ENCODE measurements at places on chromosomes 2 and 18. TPM values are rescaled to one million over a fixed set of nuclear protein-coding genes. Genes with fewer than 3 reads are reported as not detected.

The GPR75 gene
- total RNA-seq: 4.1 TPM

DNA sequence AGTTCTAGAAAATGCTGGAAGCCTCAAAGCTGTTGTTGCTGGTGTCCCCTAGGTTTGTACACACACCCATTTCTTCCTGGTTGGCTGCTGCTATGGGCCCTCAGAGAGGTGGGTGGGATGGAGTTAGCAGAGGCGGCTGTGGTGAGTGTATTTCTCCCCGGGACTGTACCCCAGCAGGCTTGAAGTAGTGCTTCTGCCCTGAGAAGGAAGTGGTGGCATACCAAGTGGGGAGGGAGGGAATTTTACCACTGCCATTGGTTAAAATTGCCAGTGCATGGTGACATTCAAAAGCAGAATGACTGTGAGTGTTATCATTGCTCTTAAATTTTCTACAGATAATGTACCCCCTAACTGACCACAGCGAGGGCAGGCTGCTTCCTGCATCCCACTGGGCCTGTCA, 125.6 kb upstream of the CAPN13 start:
- DNase-seq: no peak

The ZC3H6 gene
- total RNA-seq: 6.9 TPM

The FAP gene
- total RNA-seq: not detected

- DNase-seq: no peak
Observed at GRCh38 chr2:237283131-237283928, 130.6 kb downstream of the COL6A3 start.

- DNase-seq: no peak
Observed at GRCh38 chr2:224151161-224151560, 112.1 kb upstream of the SERPINE2 start.

- DNase-seq: no peak
Observed at GRCh38 chr2:198701481-198701880, 756.3 kb downstream of the SATB2 start.

The BUB1 gene
- 118 TPM for total RNA-seq

DNA sequence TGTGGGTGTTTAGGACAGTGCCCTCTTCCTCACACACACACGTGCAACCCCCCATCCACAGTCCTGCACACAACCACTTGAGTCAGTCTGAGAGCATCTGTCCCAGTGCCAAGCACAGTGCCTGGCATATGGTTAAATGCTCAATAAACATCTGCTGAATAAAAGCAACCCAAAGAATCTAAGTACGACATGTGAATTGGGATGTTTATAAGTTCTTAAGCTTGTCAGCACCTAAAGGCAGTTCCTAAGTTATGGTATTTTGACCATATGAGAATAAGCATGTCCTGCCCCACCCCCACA, 37.8 kb downstream of the CAPN13 start:
- DNase-seq: no peak

DNA sequence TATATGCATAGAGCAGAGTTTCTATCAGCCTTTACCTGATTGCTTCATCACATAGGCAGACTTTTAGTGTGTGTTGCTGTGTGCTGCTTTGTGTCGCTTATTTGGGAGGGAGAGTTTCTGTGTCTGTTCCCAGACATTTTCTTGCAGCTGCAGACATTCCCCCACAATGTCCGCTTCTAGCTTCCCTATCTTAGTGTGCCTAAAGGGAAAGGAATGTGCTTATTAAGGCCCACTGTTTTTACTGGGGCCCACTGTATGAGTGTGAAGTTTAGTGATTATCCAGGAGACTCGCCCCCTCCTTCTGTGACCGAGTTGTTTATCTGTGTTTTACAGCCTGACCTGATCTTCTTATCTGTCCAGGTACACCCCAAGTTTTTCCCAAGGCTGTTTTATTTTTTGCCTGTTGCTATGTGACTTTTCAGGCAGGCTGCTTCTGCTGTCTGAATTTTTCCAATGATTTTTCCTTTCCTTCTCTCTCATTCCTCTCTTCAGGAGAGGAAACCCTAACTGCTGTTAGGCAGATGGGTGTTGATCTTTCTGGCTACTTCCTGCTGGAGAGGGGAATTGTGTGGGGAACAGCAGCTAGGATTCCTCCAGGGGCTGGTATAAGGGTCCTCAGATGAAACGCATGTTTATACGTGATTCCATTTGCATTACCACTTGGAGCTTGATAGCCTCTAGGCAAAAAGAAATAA, 47.6 kb downstream of the STK17B start:
- no peak for DNase-seq

DNA sequence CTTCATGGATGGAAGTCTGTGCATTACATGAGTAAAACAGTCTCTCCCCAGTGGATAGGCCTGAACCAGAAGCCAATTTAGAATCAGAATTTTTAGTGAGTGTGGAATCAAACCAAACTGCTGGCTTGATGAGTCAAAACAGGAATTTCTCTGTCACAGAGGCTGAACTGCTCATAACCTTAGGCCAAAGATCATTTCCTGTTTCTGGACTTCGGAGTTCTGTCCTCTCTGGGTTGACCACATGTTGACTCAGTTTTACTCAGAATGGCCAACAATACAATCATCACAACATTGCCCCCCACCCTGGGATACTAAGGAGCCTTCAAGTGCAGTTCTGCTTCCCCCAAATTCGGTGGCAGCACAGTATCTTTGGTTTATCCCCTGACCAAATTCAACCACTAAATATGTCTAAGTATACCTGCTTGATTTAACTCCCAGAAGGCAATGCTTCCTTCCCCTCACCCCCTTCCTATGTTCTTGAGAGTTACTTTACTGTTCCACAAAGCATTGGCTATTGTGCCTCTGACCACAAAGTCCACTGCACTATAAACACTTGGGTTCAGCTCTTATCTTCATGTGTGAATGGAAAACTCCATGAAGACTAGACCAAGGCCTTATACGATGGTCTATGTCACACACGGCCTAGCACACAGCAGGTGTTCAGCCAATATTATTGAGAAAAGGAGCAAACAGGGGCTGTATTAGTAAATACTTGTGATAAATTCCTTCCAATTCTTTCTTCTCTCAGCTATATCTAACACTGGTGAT, 67.8 kb downstream of the NXPH2 start:
- DNase-seq: no peak

- no peak for DNase-seq
Observed at GRCh38 chr18:49658823-49659404, 97.1 kb downstream of the LIPG start.

The BMP10 gene
- total RNA-seq: not detected

DNA sequence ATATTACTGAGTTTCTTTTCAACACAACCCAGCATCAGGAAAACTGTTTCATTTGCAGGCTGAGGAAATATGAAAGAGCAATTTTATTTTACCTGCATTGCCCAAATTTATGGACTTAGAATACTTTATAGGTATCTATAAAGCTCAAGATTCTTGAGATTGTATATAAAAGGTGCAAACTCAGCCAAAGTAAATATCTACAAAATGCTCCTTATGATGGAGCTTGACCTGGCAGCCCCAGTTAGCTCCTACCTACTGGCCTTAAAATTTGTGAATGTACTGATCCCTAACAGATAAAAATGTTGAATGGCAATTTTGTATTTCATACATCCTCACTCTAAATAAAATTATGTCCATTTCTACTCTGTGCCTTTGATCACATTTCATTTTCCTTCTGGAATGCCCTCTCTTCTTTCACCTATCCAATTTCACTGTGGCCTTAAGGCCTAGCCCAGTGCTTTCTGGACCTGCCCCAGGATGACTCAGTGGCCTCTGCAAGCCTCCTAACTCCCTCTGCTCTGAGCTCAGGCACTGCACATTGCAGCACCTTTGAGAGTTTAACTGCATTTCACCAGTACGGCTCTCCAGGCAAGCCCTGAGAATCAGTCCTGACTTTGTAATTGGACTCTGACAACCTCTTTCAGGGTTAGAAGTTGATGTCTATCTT, 125.9 kb downstream of the ANTXR1 start:
- no peak for DNase-seq

The CHRNA1 gene
- not detected for total RNA-seq

The FOXI3 gene
- 17.1 TPM for total RNA-seq

- DNase-seq: no peak
Observed at GRCh38 chr2:18136881-18137475, 258.5 kb downstream of the KCNS3 start.

- no peak for DNase-seq
Observed at GRCh38 chr2:123715467-123715982, 309.6 kb upstream of the CNTNAP5 start.

DNA sequence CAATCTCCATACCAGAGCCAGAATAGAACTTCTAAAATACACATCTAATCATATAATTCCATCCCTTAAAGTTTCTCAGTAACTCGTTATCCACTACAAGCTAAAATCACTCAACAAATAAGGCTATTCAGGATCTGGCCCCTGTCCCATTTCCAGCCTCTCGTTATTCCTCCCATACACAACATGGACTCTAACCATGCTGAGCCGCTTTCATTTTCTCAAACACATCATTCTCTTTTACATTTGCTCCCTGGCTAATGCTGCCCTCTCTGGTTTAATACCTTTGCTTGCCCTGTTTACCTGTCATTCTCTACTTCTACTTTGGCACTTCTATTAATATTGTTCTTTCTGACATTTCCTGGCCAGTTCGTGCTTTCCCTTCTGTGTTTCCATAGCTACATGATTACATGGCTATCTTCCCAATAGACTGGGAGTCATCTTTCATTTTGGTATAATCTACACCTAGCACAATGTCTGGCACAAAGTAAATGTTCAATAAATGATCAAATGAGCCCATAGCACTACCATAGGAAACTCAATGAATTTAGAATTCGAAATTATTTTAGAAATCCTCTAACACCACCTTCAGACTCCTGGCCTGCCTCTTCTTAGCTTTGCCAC, 163.6 kb upstream of the VRK2 start:
- no peak for DNase-seq

GRCh38 chr2:185477452-185477851, 261.2 kb upstream of the FSIP2 start:
- no peak for DNase-seq

- no peak for DNase-seq
Observed at GRCh38 chr2:2325516-2325915, 5.6 kb downstream of the MYT1L start.

DNA sequence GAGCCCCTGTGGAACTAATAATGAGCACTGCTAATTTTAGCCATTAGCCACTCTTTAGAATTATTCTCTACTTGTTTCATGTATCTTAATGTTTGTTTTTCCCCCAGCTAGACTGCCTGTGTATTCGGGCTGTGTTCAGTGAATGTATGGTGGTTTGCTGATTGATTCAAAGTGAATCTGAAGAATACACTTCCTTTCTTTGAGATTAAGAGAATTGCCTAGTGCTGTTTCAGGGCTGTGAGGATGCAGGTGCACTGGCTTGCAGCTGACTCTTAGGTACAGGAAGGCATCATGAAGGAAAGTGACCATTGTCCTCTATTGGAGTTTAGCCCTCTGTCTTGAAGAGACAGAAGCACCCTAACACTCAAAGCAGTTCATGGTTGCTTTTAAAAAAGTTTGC, 138.7 kb downstream of the CERS6 start:
- no peak for DNase-seq

DNA sequence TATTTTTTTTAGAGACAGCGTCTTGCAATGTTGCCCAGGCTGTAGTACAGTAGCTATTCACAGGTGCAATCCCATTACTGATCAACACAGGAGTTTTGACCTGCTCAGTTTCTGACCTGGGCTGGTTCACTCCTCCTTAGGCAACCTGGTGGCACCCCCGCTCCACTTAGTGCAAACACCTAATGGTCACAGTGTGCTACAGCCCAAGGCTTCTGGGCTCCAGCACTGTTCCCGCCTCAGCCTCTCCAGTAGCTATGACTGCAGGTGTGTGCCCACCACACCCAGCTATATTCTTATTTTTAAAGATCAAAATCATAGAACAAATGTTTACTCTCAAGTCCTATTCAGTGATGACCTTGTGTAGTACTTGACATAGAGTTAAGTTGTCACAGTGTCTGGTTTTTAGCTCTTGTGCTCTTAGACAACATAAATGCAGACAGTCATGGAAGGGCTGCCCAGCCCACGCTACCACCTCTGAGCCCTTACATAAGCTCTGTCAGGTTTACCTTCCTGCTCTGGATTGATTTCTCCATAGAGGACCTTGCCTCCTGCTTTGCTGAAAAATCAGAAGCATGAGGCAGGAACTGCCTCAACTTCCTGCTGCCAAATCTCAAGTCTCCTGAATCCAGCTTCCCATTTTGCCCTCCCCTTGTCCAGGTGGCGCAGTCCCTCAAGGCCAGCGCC, 82.2 kb upstream of the SLC1A4 start:
- DNase-seq: no peak

The ZNF521 gene
- total RNA-seq: 16.8 TPM

DNA sequence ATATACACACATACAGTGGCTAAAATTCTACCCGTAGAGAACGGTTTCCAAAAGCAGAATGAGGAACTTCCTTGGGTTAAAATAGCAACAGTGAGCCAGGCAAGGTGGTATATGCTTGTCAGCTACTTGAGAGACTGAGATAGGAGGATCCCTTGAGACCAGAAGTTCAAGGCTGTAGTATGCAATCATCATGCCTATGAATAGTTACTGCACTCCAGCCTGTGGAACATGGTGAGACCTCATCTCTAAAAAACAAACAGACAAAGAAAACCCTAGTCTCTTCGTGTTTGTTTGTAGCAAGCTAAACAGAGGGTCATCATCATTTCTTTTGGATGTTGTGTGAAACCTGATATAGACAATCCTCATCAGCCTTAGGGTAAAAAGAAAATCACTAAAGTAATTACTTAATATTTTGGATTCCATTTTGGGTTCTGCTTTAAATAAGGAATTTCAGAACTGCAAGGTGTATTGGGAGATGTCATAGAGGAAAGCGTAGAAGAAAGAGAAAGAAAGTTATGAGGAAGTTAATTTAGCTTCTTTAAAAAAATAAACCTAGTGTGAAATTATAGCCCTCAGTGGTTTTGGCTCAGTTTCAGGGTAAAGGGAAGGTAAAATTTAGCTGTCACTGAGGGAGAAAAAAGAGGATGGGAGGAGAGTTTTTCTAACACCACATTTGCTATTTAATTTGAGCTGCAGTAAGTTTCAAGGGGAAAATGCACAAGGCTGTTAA, 46.5 kb downstream of the PLEK start:
- no peak for DNase-seq

DNA sequence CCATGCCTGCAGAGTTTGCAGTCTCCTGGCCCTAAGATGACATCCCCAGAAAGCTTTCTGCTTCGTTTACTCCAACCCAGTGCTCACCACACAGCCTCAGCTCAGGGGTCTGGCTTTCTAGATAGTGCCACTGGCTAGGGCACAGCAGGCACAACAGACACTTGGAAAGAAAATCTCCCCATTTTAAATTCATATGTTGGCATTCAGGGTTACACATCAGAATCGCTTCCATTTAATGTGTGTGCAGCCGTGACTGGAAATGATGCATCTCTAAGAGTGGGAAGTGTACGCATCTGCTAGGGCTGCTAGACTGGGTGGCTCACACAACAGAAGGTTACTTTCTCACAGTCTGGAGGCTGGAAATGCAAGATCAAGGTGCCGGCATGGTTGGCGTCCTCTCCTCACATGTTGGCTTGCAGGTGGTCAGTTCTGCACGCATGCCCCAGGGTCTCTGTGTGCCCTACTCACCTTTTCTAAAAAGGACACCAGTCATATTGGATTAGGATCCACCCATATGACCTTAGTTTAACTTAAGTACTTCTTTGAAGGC, 329.4 kb upstream of the RAB12 start:
- no peak for DNase-seq

The SERPINB10 gene
- not detected for total RNA-seq

- no peak for DNase-seq
Observed at GRCh38 chr2:209956271-209956670, 46.2 kb upstream of the RPE start.

GRCh38 chr18:24009651-24010333, 4.8 kb upstream of the TTC39C start:
- DNase-seq: no peak

The RAB27B gene
- 0.60 TPM for total RNA-seq

GRCh38 chr2:234044157-234044556, 6.3 kb upstream of the SPP2 start:
- no peak for DNase-seq

The CPO gene
- total RNA-seq: 1.9 TPM

Data from H1 (cell line).